ENCODE measurements at places on chromosomes 6 and 20.

DNA sequence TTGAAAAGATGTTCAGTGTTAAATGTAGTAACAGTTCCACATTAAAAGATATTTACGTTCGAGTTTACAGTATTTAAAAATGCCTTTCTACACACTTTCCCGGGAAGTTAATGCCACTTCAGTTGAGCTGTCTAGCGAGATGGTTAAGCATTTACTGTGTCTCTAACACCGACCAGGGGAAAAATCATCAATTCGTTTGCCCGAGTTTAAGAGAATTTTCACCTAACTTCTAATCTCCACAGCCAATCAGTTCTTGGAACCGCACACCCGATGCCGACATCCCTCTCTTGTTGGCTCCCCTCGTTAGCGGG is 58.2 kb downstream of the FAM217A start:
- no peak for DNase-seq

DNA sequence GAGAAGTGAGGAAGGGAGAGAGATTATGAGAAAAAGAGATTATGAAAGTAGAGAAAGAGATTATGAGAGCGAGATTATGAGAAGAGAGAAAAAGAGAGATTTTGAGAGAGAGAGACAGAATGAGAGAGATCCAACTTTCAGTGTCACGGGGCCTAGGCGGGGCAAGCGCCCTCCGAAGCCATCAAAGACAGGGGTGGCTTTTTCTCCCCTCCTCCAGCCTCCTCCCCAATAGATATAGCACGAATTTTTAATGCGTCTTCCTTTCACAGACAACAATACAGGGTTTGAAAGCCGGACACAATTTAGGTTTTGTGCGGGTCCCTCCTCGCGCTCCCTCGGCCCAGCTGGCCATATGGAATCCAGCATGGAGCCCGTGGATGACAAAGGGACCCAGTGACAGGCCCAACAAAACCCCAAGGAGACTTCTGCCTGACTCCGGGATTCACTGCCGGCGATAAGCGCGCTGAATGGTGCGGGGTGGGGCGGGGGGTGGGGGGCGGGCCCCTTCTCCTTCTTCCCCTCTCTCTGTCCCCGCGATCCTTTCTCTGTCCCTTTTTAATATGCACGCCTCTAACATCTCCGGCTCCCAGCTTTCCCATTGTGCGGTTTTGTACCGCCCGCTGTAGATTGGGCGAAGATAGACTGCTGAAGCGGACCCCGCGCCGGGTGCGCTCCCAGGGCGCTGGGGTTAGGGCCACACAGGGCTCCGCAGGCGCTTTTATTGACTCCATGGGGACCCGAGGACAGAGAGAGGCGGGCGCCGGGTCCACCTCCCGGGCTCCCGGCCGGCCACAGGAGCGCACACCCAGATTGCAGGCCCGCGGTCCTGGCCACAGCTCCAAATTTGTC is 5.4 kb downstream of the NKX2-2 start:
- no peak for DNase-seq

GRCh38 chr6:29414588-29414987 is at the start of gene OR12D1:
Gene OR12D1 (plus strand): TSS chr6:29414928.
- DNase-seq = no peak

DNA sequence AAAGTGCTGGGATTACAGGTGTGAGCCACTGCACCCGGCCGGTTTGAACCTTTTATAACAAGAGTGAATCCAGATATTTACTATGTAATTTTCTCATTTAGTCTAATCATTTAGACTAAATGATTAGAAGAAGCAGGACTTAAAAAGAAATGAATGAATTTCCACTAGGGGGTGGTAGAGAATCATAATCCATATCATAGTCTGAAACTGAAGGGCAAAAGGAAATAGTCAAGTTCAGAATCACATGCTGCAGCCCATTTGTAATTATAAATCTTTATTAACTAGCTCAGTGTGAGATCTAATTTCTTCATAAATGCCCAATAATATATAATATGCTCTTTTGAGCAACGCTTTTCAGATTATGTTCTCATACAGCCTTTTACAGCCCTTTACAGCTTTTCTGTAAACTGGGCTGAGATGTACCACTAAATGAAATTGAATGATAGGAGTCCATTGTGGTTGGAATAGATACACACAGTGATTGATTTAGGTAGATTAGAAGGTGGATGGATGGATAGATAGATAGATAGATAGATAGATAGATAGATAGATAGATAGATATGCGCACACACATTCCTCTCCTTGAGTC is 31.8 kb downstream of the PSMB9 start:
- no peak for DNase-seq

DNA sequence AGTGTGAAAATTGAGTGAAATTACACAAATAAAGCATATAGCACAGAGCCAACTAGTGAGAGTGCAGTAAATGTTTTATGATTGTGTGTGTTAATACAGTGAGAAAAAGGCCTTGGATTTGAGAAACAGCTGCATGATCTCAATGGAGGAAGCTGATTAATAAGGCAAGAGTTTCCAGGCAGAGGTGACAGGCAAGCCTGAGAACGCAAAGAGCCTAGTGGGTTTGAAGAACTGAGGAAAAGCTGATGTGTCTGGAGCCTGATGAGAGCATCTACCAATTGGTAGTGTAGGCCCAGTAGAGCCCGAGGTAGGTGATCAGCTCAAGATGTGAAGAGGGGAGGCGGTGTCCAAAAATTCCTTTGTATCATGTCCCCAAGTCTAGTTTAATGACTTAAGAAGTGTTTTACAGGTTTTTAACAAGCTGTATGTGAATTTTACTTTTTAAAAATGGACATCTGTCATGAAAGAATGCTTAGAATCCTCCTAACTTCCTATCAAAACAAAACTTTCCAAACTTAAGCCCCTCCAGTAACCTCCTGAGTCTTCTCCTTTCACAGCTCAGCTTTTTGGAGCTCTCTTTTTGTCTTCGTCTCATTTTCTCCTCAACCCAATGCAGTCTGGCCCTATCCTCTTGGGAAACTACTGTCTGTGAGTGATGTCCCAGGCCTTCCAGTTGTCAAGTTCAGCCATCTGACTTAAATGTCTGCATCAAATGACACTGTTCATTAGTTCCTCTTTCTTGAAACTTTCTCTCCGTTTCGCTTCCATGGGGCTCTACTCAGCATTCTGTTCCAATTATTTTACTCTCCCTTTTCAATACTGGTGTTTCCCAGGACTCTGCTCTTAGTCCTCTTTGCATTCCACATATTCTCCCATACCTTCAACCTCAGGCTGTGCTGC is 1.2 kb downstream of the CDC40 start:
- DNase-seq = no peak

DNA sequence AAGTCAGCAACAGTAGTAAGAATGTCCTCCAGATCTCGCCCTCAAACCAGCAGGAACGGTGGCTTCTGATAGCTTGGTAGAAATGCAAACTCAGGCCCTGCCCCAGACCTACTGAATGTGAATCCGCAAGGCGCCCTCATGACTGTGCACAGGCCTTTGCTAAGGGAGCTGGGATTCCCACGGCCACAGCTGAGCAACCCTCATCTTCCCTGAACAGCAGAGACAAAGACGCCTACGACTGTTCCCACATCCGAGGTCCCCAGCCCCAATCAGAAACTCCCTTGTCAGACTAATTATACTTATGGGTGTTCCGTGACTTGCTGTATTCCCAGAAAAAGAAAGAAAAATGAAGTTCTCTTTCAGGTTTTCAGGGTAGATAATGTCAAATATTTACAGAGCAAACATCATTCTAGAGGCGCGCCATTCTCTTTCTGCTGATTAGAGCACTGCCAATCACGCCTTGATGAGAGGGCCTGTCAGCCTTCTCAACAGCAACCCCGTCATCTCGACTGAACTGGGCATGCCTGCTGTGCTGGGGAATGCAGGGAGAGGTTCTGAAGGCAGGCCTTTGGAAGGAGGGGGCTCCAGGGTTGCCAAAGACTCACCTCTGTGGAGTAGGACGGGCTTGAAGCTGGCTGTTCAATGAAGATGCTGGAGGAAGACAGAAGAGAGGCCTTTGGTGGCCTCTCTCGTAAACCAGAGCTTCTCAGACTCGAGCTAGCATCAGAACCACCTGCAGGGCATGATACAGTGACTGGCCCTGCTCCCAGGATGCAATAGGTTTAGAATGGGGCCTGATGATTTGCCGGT is 79.9 kb downstream of the ZNF217 start:
- no peak for DNase-seq

- no peak for DNase-seq
These were observed 115.5 kb upstream of the MARCKS start for GRCh38 chr6:113741651-113742050.

GRCh38 chr6:41443616-41444525 is 102.3 kb upstream of the FOXP4 start:
- DNase-seq = no peak

GRCh38 chr6:86969573-86969972 is 32.2 kb downstream of the HTR1E start:
- DNase-seq = no peak

DNA sequence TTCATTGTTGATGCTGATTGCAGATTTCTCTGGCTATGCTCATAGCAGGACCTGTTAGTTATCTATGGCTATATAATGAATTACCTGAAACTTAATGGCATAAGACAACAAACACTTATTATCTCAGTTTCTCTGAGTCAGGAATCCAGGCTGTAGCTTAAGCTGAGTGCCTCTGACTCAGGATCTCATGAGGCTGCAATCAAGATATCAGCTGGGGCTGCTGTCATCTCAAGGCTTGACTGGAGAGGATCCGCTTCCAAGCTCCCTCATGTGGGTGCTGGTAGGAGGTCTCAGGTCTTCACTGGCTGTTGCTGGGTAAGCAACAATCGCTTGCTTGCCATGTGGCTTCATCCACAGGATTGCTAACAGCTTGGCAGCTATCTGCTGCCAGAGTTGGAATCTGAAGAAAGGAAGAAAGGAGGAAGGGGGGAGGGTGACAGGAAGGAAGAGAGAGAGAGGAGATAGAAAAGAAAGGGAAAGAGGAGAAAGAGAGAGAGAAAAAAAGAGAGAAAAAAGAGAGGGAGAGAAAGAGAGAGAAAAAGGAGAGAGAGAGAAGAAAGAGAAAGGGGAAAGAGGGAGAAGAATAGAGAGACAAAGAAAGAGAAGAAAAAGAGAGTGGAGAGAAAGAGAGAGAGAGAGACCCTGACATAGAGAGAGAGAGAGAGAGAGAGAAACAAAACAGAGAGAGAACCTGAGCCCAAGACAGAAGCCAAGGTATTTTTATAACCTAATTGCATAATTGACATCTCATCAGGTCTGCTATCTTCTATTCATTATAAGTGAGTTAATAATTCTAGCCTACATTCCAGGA is 579.0 kb upstream of the BTBD3 start:
- no peak for DNase-seq

DNA sequence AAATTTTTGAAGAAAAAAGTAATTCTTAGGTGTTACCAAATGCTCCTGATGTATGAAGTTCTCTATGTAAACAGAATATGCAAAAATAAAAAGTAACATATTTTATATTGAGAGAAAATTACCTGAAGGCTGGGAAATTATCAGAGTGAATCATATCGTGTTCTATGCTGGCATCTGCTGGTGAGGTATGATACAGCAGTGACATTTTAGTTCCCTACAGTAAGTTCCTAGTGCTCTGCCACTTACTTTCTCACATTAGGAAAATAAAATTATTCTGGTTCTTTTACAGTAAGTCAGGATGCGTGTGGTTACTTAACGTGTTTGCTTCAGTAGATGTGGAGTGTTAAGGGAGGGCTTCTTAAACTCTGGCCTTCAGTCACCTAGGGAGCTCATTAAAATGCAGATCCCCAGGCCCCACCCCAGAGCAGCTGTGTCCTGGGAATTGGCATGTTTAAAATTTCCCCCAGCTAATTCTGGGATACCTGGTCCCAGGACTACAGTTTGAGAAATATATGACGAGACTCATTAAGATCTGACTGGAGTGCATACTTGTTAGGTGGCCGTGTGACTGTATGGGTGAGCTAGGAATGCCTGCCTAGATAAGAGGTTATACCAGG is 3.2 kb downstream of the ACTR5 start:
- no peak for DNase-seq

GRCh38 chr6:21457647-21458046 is 135.9 kb upstream of the SOX4 start:
- DNase-seq = no peak

DNA sequence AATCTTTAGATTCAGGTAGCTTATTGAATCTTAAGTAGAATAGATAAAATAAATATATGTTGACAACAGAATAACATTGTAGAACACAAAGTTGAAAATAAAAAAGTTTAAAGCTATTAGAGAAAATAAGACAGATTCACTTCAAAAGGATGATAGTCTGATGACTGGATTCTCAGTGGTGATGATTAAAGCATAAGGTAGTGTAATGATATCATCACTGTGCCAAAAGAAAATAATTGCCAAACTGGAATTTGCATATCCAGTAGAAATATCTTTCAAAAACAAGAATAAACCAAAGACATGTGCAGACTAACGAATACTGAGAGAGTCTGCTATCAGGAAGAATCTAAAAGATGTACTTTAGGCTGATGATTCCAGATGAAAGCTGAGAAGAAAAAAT is 30.2 kb downstream of the ENPP1 start:
- DNase-seq = no peak

DNA sequence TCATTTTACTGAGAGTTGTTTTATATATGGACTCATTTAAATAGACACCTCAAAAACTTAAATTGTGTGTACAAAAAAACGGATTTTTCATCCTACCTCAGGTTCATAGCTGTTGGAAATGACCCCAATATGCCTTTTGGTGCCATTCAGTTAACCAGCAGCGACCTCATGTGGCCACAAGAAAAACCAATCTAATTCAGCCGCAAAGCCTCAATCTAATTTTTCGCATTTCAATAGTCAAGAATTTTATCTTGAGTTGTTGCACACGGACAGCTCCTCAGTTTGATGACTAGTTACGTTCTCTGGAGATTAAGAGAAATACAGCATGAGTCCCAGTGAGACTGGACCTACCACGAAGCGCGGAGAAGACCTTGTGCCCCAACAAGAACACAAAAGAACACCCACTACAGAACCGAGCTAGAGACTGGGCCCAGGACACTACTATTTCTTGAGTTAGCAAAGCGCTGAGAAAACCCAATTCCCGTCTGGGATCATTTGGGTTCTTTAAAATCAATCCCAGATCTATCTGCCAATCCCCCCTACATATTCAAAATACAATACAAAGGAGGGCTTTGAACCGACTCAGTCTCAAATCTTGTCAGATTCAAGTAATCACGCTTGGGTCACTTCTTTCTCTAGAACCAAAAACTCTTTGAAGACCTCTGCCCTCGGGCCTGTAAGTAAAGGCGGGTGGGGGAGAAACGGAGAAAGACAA is 1.1 kb downstream of the TCP11 start:
- no peak for DNase-seq

GRCh38 chr6:40954446-40955177 is 84.4 kb downstream of the UNC5CL start:
- DNase-seq = no peak

GRCh38 chr6:33954453-33954852 is 150.7 kb upstream of the MLN start:
- no peak for DNase-seq

DNA sequence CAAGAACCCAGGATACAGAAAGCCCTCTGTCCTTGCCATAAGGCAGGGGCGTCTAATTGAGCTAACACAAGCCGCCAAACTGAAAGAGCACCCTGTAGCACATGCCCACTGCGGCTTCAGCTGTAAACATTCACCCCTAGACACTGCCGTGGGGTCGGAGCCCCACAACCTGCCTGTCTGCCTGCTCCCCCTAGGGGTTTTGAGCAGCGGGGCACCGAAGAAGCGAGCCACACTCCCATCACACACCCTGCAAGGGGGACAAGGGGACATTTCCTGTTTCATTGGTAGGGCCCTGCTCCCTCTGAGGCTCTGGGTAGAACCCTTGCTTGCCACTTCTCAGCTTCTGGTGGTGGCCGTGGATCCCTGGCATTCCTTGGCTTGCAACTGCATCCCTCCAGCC is 45.2 kb upstream of the BCLAF1 start:
- DNase-seq = no peak

- no peak for DNase-seq
These were observed 157.5 kb upstream of the PMEPA1 start for GRCh38 chr20:57867181-57867803.

Data from T1000 (cell line).